Tongue (tissue), 3 donors: ENCODE measurements at places on chromosomes 4 and X.

DNA sequence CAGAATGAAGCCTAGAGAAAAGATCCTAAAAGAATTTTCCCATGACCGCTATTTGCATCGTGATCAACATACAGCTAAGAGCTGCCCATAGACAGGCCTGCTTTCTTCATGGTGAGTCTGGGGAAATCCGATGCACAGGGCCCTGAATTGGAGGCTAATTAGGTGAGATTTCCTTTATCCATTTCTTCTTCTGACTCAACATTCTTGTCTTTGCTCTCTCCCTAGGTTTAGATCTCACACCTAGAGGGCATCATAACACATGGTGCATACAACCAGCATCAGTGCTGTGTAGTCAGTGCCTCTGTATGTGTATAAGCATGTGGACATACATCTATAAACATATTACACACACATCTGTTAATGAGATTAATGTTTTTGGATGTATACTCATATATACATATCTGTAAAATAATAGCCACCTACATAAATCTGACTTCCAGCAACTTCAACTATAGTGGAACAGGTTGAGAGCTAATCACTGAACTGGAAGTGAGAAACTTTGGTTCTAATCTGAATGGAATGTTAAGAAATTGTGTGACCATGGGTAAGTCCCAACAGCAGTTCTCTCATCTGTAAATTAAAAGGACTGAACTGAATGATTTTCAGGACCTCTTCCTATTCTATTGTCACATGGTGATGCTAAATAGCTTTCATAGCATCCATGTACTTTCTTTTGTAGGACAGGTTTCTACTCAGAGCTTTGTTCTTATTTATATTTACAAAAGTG is 17.5 kb downstream of the GATB start:
- DNase-seq = no peak

DNA sequence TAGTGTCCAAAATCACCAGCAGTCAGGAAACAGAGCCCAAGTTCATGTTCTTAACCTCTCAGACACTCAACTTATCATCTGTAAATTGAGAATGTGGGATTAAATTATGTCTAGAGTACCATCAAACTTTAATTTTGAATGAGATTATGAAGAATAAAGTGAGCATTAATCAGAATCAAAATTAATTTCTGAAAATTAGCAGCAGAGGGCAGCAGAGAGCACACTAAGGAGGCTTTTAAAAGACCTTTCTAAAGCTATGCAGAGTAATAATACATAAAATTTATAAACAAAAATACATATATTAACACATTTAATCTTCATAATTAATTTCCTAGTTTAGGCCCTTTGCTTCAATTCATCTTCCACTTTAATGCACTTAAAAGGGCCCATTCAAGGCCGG is 7.1 kb downstream of the TASL start:
- peak; percentile 43 for DNase-seq

- no peak for DNase-seq
Measured at GRCh38 chrX:31199056-31199839, 127.4 kb upstream of the FTHL17 start.

GRCh38 chr4:127776620-127777019 is 5.5 kb upstream of the HSPA4L start:
- no peak for DNase-seq

DNA sequence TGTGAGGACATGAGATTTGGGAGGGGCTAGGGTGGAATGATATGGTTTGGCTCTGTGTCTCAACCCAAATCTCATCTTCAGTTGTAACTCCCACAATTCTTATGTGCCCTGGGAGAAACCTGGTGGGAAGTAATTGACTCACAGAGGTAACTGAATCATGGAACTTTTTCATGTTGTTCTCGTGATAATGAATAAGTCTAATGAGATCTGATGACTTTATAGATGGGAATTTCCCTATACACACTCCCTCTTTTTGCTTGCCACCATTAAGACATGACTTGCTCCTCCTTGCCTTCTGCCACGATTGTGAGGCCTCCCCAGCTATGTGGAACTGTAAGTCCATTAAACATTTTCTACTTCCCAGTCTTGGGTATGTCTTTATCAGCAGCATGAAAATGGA is 253.2 kb upstream of the GK2 start:
- DNase-seq = no peak

- no peak for DNase-seq
Measured at GRCh38 chr4:24719615-24720014, 75.8 kb upstream of the SOD3 start.

GRCh38 chr4:80184053-80184824 is 13.1 kb upstream of the PRDM8 start:
- peak; percentile 90 for DNase-seq

DNA sequence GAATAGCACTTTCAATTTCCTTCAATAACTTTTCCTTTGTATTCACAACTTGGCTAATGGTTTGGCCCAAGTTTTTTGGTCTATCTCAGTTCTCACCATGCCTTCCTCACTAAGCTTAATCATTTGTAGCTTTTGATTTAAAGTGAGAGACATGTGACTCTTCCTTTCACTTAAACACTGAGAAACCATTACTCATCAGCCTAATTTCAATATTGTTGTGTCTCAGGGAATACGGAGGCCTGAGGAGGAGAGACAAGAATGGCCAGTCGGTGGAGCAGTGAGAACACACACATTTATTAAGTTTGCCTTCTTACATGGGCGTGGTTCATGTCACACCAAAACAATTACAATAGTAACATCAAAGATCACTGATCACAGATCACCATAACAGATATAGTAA is 56.7 kb downstream of the TSPAN5 start:
- no peak for DNase-seq

GRCh38 chr4:38223782-38224236 is 263.6 kb downstream of the PTTG2 start:
- DNase-seq = peak; percentile 14

DNA sequence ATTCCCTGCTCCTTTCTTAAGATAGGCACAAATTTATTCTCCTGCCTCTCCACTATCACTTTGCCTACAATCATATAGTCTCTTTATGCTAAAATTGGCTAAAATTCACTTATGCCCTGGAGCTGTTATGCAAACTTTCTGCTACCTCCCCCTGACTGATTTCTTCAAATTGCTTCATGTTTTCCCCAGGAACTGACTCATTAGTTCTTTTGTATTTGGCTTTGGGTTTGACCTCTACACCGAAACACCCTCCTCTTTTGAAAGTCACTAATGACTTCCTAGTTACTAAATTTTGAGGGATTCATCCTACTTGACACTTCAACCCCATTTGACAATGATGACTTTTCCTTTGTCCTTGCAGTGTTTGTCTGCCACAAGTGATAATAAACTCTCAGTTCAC is 222.6 kb downstream of the NDST4 start:
- DNase-seq = no peak

DNA sequence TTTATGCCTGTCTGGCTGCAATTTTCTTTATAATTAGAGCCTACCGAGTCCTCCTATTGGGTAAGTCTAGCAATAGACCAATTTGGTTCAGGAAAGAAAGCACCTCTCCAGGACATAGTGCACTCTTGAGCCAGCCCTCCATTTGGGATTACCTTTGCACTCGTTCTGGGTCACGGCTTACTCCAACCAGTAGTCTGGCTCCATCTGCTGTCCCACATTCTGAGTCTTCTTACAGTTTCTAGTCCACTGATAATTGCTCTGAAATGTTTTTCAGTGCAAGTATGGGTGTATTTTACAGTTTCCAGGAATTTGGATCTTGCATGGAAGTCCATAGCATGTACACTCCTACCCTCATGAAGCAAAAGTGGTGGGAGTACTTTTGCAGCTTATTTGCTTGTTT is 34.8 kb upstream of the USP51 start:
- DNase-seq = peak; percentile 3

DNA sequence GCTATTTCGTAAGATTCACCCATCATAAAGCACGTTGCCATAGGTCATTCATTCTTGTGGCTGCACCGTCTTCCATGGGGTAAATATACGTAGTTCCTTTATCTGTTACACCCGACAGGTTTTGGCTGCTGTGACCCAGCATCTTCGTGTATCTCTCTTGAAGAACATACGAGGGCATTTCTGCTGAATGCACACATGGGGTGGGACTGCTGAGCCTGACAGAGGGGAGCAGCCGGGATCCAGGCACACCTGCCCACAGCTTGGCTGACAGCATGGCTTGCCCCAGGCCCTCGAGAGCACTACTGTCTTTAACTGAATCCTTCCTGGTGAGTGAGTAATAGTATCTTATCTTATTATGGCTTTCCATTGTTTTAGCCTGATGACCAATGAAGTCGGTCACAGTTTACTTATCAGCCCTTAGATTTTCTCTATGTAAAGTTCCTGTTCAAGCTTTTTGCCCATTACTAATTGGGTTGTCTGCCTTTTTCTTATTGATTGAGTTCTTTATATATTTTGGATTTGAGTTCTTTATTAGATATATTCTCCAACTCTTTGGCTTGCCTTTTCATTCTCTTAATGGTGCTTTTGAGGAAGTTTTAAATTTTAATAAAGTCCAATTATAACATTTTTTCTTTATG is 45.0 kb upstream of the MXD4 start:
- no peak for DNase-seq

- DNase-seq = peak; percentile 71
Measured at GRCh38 chr4:73019462-73020047, 50.0 kb downstream of the COX18 start.

DNA sequence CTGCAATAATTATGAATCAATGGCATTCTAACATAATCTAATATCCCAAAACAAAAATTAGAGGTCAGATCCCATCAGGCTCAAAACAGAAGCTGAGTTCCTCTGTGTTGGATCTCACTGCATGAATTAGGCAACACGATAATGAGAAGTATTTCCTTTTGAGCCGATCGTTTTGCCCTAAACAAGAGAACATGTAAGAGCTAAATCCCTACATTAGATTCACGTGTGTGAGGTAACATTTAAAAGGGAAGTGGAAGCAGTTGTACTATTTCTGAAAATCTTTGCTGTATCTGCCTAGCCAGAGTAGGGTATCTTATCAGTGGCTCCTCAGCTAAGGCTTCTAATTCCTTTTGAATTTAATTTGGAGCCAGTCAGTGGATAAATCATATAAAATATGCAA is 115.6 kb downstream of the C4orf51 start:
- DNase-seq = no peak
